ENCODE measurements at places on chromosomes 4 and X.

- no peak for DNase-seq
Measured at GRCh38 chr4:73103799-73104503, 34.4 kb upstream of the COX18 start.

GRCh38 chrX:109936114-109936513 lies 66.8 kb upstream of the TMEM164 start:
- no peak for DNase-seq

DNA sequence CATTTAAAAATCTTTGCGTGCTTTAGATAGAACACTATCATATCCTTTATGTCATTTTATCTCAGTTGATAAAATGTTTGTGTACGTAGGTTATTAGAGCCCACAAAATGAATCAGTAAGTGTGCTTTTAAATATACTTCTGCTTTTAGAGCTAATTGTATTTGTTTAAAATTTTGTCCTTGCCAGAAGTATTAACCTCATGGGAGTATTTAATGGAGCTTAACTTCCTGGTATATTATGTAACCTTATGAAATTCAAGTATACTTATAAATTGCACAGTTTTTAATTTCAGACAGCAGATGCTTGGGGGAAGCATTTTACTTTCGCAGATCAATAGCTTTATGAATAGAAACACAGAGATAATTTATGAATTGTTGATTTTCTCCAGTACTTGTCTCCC lies 90.2 kb downstream of the DIPK2B start:
- no peak for DNase-seq

- peak; percentile 37 for DNase-seq
Measured at GRCh38 chrX:56564164-56564885, 898 bp downstream of the UBQLN2 start.

DNA sequence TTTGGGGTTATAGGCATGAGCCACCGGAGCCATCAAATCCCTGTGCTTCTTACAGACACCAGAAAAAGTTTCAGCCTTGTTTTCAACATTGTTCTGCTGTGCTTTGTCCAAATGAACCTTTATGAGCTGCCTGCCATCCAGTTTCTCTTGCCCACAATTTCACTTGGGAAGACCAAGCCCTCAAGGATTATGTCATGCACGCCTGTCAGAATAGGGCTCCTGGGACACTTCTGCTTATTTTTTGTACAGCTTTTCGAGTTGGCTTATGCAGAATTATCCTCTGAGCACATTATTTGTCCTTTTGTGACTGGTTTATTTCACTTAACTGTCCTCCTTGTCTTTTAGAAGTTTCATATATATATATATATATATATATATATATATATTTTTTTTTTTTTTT lies 16.2 kb downstream of the UBE2K start:
- DNase-seq = no peak

- DNase-seq = no peak
Measured at GRCh38 chr4:76904646-76905190, 6.8 kb upstream of the SOWAHB start.

DNA sequence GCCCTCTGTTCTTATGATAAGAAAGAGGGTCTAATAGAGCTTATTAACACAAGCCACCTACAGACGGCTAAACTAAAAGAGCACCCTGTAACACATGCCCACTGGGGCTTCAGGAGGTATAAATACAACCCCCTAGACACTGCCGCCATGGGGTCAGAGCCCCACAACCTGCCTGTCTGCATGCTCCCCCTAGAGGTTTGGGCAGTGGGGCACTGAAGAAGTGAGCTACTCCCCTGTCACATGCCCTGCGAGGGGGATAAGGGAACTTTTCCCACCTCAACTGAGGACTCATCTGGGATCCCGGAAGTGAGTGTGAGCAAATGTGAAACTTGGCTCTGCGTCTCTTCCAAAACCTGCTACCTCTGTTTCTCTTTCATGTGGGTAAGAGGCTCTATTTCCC lies 334.5 kb downstream of the ADAM29 start:
- no peak for DNase-seq

GRCh38 chr4:78753091-78753490 lies 23.1 kb upstream of the BMP2K start:
- no peak for DNase-seq

All from mesothelial cell of epicardium (in vitro differentiated cells).